ENCODE measurements at places on chromosomes 4 and X.

DNA sequence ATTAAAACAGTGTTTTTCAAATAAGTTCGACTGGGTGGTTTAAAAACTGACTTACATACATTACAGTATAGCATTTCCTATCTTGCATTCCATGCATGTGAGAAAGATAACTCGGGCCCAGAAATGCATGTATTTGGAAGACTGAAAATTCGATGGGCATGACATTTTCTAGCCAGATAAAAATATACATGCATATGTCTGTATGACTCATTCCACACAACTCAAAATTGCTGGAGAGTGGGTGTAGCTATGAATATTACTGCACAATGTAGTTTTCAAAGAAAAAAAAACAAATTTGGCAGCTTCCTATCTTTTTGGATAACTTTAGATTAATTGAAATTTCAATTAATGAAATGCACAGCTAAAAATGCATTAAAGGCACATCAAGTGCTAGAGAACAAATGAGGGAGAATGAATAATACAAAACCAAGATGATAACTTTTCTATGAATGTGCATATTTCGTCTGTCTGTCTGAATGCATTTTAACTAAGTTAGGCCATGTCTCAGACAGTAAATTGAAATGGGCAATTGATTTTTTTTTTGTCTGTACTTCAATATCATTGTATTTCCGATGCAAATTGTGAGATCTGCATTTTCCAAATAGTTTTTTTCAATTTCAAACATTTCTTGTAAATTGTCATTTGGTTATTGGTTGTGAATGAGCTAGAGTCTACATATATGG is 54.5 kb upstream of the GABRA2 start:
- DNase-seq, result no peak

- no peak for DNase-seq
Measured at GRCh38 chrX:27626066-27626465, 35.9 kb downstream of the DCAF8L2 start.

DNA sequence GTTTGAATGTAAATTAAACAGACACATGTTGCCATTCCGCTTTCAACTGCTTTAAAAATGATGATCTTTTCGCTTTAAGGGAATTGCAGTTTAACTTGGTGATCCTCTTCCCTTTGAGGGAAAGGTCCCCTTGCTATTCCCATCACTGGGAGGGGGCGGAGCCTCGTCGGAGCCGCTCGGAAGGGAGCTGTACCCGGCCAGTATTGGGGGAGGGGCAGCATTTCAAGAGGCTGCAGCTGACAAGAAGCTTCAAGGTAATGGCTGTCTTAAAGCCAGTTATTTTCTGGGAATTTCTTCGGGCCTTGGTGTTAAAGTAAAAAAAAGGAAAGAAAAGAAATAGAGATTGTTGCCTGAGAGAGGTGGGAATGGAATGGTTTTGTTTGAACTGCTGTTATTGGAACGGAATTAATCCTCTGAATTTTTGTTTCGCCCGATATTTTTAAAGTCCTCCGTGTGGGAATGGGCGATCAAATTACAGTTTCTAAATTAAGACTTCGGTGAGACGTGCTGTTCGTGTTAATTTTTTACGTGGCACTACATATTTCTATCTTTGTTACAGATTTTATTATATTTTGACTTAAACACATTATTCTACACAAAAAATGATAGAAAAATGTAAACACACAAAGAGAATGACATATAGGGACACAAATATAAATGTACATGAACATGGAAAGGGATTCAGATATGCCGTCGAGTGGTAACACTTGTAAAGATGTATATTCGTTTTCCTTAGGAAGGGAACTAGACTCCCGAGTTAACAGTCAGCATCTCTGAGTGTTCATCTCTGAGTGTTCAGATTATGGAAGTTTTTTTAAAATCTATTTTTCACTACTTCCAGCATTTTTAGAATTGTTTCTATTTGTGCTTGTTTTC is 9.2 kb downstream of the PWWP3B start:
- DNase-seq, result peak; percentile 60

DNA sequence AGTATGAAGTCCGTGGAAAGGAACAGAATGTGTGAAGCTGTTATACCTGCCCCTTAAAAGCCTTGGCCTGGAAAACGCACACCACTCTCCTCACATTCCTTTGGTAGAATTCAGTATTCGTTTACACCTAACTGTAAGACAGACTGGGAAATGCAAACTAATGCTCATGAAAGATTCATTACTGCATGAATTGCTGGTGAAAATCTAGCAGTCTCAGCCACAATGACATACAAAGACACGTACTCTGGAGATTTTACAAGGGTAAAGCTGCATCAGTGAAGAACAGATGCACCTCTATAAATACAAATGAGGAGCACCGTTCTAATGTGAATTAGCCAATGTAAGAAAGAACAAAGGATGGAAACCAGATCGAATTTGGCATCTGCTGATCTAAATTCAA is 2051.3 kb downstream of the PCDH7 start:
- DNase-seq, result no peak

DNA sequence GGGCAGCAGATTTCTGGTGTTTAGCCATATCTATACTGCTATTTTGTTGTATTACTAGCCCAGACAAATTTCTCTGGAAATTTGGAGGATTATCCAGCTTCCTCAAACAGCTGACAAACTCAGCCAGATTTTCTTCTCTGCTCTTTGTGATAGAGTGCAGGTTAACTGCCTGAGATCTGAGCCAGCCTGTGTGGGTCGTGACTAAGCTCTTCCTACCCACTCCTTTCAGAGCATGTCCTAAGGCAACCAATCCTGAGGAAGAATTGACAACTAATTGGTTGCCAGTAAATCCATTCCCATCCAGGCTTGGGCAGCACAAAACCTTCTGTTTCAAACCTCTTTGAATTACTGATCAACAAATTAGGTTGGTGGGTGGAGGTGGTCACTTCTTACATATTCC is 2.5 kb upstream of the GABRA2 start:
- DNase-seq, result no peak

DNA sequence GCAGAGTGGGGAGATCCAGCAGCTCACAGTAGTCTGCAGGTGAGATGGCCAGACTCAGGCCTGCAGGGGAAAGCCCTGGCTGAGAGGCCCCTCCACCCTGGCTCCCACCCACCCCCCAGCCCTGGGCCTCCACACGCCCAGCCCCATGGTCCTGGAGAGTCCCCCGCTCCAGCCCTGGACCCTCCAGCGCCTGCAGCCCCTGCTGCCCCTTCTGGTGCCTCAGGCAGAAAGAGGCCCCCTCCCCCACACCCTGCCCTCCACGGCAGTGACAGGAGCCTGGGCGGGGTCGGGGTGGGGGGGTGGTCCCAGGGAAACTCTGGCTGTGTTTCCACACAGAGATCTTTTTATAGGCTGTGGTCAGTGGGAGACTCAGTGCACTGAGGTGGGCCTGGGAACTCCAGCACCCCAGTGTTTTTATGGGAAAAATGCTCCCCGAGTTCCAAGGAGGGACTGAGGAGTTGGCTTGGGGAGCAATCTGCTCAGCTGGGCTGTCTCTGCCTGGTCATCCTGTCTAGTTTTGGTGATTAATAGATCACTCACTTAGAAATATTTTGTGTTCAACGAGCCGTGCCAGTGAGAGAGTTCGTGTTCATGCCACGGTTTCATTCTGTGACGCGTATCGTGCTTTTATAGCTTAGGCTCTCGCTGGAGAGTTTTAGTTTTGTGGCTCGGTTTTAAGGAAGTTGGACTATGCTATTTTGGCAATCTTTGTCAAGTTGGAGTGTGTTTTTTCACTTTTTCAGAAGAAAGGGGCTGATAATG is 53.1 kb upstream of the HGFAC start:
- peak; percentile 63 for DNase-seq

DNA sequence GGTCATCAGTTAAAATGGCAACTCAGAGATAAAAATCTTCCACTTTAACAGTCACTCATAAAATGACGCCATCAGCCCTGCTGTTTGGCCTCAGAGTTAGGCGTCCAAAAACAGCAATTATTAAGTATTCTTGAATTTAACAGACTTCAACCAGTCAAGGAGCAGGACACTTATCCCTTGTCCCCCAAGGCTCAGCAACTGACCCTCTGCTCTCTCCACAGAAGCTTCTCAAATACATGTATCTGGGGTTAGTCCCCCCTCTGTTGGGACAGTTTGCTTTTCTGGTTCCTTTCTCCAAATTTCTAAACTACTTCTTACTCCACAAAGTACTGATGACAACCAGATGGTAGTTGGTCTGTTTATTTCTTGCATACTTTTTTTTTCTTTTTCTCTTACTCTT is 54.4 kb downstream of the SOD3 start:
- peak; percentile 25 for DNase-seq

DNA sequence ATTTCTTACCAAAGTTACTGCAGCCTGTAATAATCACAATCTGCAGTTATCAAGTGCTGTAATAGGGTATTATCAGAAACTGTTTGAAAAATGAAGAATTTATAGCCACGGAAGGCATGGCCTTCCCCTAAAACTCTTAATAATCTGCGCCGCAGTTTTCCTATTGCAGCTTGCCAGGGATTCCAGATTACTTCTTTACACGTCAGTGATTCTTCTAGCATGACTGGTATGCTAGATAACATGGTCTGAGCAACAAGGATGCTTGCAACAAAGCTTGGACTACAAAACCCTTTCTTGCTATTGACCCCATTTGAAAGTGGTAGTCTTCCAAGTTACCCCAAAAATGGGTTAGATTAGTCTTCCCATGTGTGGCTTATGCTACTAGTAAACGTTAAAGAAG is 47.2 kb upstream of the GK2 start:
- no peak for DNase-seq

GRCh38 chrX:24371391-24371972 is 11.0 kb downstream of the SUPT20HL1 start:
- peak; percentile 52 for DNase-seq

DNA sequence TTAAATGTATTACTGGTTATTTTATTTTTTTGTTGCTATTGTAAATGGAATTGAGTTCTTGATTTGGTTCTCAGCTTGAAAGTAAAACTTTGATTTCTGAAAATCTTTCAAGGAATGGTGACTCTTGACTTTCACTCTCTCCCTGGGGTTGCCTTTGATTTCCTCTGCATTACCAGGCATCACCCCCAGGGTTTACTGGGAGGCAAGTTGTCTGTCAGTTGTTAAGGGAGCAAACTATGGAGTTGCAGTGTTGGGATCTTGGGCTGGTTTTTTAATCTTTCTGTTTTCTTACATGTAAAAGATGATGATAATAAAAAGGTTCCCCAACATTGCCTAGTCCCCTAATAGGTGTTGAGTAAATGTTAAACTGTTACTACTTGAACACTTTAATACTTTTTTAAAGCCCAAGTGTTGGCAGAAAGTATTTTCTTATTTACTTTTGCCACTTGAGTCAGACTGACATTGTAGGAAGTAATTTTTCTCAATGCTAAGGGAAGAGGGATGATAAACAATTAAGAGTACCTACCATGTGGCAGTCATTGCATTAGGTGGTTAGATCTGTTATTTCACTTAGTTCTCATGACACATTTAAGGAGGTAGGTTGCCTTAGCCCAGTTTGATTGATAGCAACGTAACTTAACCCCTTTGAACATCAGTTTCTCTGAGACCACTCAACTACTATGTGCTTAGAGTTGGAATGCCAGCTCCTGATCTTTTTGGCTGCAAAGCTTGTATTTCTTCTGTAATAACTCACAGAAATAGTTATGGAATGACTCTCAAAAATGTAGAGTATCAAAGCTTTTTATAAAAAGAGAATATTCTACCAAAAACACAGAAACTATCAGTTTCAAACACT is 67.1 kb downstream of the DCLK2 start:
- no peak for DNase-seq

DNA sequence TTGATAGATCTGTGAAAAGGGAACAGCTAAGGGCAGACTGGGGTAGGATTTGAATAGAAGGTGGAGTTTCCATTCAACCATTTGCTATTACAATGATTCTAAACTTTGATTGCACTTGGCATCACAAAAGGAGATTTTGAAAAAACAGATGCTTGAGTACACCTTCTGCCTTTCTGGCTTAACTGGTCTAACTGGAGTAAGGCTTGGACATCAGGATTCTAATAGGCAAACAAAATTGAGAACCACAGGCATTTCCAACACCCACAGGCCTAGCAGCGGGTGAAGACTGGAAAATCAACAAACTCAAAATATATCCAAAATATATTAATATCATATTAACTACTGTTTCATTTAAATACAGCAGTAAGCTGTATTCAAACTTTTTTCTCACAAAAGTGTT is 1.9 kb upstream of the VEGFC start:
- DNase-seq, result no peak

DNA sequence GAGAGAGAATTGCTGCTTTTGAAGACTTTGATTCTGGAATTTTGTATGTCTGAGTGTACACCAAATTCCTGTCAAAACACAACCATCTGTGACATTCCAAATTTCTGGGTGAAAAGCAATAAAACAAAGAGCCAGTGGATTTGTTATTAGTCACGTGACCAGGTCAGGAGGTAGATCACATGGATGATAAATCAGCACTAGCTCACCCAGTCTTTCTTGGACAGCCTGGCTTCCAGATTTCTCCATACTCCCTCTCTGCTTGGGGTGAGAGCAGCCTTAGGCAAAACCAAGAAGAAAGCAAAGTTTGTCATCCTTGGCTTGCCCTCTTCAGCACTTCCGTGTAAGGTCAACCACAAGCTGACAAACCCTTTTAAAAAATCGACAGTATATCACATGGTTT is 194.2 kb downstream of the CLCN4 start:
- DNase-seq, result no peak

- DNase-seq, result no peak
Measured at GRCh38 chr4:142331646-142332045, 514.5 kb downstream of the INPP4B start.

DNA sequence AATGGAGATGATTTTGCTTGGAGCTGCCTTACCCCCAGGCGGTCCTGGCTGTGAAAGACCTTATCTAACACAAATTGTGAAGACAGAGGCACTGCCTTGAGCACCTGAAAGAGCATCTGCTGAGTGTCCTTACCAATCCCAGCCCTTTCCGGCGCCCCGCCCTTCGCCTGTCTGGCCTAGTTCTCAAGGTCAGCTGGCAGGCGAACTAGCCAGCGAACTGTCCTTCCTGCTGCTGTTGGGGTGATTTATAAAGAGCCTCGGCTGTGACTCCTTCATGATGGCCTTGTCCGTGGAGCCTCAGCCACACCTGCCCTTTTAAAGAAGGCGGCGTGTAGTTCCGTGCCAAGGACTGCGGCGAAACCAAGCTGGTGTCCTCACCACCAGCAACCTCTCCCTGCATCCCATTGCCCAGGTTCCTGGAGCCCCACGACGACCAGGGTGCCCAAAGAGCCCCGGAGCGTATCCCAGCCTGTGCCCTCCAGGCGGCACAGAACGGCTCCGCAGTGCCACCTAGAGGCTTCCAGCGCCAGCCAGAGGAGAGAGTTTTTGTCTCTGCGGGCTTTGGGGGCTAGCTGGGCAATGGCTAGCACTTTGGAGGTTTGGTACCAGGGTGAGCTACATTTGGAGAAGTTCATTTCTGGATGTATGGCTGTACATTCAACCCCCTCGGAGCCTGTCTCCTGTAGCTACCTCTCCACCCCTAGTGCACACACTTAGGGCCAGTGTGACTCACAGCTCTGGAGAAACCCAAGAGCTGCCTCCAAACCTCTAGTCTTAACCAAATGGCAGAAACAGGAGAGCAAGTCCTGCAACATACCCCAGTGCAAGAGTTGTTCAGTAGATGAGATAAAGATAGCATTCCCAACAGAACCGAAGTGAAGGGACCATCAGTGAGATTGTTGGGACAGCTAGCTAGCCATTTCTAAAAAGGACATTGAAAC is 36.8 kb upstream of the VMA21 start:
- DNase-seq, result peak; percentile 1
